Transverse colon (tissue), 4 donors: ENCODE measurements at places on chromosomes 2 and 18. TPM values are rescaled to one million over a fixed set of nuclear protein-coding genes. Genes with fewer than 3 reads are reported as not detected.

Gene ALK
- total RNA-seq = not detected

Gene GMCL1
- 82.3 TPM for total RNA-seq

Gene GALR1
- 1.9 TPM for total RNA-seq

Gene GRHL1
- 24.7 TPM for total RNA-seq

Gene LYG2
- total RNA-seq = not detected

Gene AMER3
- not detected for total RNA-seq

Gene MOGAT1
- total RNA-seq = not detected

Gene UGT1A8
- total RNA-seq = 15.1 TPM
